ENCODE measurements at places on chromosomes 4 and X. TPM values are rescaled to one million over a fixed set of nuclear protein-coding genes. Genes with fewer than 3 reads are reported as not detected.

Gene P2RY10
- not detected for total RNA-seq

Gene PRDM5
- 18.7 TPM for total RNA-seq

Gene NLRP2B
- not detected for total RNA-seq

Gene PAGE5
- not detected for total RNA-seq

Gene RBMXL3
- total RNA-seq: not detected

Gene PPEF2
- total RNA-seq: not detected

Gene USP53
- total RNA-seq: 43.3 TPM

Gene DUX4
- not detected for total RNA-seq

Gene CACNA1F
- total RNA-seq: not detected

Gene ANK2
- total RNA-seq: 53.1 TPM

Gene SCD5
- 39.8 TPM for total RNA-seq

Gene TECRL
- total RNA-seq: not detected

Gene SYNPO2
- total RNA-seq: 4.3 TPM

Gene TCEAL7
- total RNA-seq: 17.1 TPM

Gene TENM3
- total RNA-seq: 16.3 TPM

Gene GLOD5
- total RNA-seq: not detected

Gene SPANXD
- not detected for total RNA-seq

Gene LONRF3
- 0.54 TPM for total RNA-seq

Gene FBXW7
- 30.7 TPM for total RNA-seq

Gene ANOS1
- total RNA-seq: not detected

Gene UGT2A1
- total RNA-seq: not detected

Gene SOX3
- total RNA-seq: not detected

Gene MAGED4
- 63.1 TPM for total RNA-seq

Gene SORBS2
- total RNA-seq: 0.32 TPM

Gene SATL1
- not detected for total RNA-seq

Gene PCDH19
- total RNA-seq: 0.54 TPM

Gene TEX11
- total RNA-seq: not detected

Gene FOXR2
- total RNA-seq: not detected

Gene SLC16A2
- total RNA-seq: 55.3 TPM

Gene NAA11
- total RNA-seq: not detected

Gene IL13RA1
- total RNA-seq: 55.8 TPM

Gene NAT8L
- total RNA-seq: 0.38 TPM

Gene EDNRA
- total RNA-seq: 0.86 TPM

Gene CXCL5
- not detected for total RNA-seq

Gene FAM13A
- total RNA-seq: 7.8 TPM

Gene HAND2
- total RNA-seq: 11.2 TPM

Gene DMP1
- not detected for total RNA-seq

Gene FHDC1
- total RNA-seq: 0.25 TPM

Gene ALG13
- total RNA-seq: 32.3 TPM

Gene PDLIM3
- total RNA-seq: 0.25 TPM

Gene TRIM60
- not detected for total RNA-seq

Gene TCEANC
- total RNA-seq: 2.2 TPM

Gene SPARCL1
- not detected for total RNA-seq

Gene ALAS2
- not detected for total RNA-seq

Gene BMX
- total RNA-seq: not detected

Gene CT45A6
- total RNA-seq: not detected

Gene ARHGAP36
- total RNA-seq: not detected

Gene DSPP
- not detected for total RNA-seq

Gene HDX
- 2.3 TPM for total RNA-seq

Gene SAT1
- total RNA-seq: 168 TPM

Gene UGT8
- not detected for total RNA-seq

Gene TASL
- total RNA-seq: not detected

Gene ZFP42
- total RNA-seq: not detected

Gene CSAG2
- not detected for total RNA-seq

Gene ADGRG2
- total RNA-seq: not detected

Gene COL25A1
- not detected for total RNA-seq

Gene ZNF674
- total RNA-seq: 2.8 TPM

Gene PIM2
- total RNA-seq: 4.6 TPM

Measured in GM23248 (cell line).